Osteocyte (in vitro differentiated cells): ENCODE measurements at places on chromosomes 4 and X.

GRCh38 chrX:20420058-20420457 is 153.3 kb upstream of the RPS6KA3 start:
- DNase-seq, result no peak

- DNase-seq, result no peak
Measured at GRCh38 chrX:53284684-53285447, 3.5 kb upstream of the IQSEC2 start.

DNA sequence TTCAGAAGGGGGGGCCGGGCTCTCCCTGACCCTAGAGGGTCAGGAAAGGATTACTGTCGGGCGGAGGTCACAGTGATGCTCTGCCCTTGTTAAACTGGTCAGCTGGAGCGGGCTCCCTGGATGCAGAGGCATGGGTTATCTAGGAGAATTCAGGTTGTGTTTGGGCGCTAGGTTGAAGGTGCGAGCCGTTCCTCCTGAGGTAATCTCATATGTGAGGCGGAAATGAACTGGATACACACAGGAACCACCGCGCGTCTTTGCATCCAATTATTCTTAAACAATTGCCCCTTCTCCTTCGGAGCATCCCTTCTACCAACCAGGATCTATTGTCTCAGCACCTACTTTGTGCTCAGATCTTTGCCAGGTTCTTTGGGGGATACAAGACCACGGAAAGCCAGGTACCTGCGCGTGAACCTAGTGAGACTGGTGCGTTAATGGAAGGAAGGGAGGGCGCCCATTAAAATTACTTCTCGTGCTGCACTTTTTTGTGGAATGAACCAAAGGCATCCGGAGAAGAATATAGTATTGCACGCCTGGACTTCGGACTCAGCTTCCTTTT is 28.4 kb downstream of the HAND2 start:
- no peak for DNase-seq

GRCh38 chr4:103129174-103129573 is 29.5 kb upstream of the BDH2 start:
- DNase-seq, result no peak

DNA sequence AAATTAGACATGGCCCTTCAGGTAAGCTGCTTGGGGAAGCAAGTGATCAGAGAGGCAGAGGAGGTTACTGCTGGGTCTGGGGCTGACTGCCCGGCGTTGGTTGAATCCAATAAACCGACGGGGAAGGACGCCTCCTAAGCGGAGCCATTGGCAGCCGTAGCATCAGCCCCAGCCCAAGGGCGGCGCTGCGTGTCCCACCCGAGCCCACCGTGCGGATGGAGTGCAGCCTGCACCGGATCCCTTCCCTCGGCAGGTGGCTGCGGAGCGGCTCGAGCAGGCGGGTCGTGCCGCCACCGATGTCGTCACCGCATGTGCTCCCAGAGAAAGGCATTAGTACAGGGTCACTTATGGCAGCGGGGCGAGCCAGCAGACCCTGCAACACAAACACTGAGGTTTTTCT is 82.1 kb downstream of the ALPK1 start:
- DNase-seq, result no peak

- no peak for DNase-seq
Measured at GRCh38 chrX:34810916-34811315, 131.7 kb upstream of the FAM47B start.

DNA sequence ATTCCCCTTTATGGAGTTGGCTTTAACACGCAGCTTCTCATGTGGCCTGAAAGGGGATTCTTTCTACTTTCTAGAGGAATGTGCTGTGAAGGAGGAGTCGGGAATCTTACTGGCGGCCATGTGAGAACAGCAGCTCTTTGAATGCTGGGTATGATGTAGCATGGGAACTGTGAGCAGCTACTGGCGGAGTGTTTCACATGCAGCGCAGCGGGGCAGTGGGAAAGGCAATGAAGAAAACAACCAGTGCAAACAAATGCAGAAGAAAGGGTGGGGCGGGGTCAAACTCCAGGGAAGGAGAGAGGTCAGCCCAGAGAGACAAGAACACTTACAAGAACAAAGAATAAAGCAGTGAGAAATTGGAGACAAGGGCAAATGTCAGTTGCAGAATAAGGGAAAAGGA is 363.8 kb upstream of the FTHL17 start:
- DNase-seq, result no peak

GRCh38 chr4:95548738-95549245 is at the start of gene UNC5C:
TSS of gene UNC5C (minus strand) at chr4:95548973.
- DNase-seq, result no peak

GRCh38 chr4:70946939-70947338 is 44.8 kb downstream of the MOB1B start:
- DNase-seq, result no peak

DNA sequence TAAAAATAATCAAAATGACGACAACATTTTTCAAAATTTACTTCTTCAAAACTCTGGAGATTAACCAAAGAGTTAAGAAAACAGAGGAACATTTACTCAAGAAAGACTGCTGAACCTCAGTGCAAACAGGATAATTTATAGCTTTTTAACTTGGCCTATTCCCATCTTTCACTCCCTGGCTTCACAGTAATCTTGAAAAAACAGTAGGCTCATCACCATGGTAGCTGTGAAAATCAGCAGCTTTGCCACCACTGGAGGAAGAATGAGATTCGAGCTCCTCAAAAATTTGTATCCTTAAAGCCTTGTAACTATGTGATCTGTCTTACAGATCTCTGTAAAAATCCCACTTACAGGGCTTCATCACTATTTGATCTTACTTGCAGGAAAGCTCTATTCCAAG is 447.7 kb upstream of the CTSO start:
- no peak for DNase-seq

- DNase-seq, result no peak
Measured at GRCh38 chrX:11751261-11751660, 6.8 kb upstream of the MSL3 start.

- no peak for DNase-seq
Measured at GRCh38 chr4:47490550-47490949, 5.5 kb downstream of the ATP10D start.

- DNase-seq, result no peak
Measured at GRCh38 chrX:31200430-31200829, 128.6 kb upstream of the FTHL17 start.

DNA sequence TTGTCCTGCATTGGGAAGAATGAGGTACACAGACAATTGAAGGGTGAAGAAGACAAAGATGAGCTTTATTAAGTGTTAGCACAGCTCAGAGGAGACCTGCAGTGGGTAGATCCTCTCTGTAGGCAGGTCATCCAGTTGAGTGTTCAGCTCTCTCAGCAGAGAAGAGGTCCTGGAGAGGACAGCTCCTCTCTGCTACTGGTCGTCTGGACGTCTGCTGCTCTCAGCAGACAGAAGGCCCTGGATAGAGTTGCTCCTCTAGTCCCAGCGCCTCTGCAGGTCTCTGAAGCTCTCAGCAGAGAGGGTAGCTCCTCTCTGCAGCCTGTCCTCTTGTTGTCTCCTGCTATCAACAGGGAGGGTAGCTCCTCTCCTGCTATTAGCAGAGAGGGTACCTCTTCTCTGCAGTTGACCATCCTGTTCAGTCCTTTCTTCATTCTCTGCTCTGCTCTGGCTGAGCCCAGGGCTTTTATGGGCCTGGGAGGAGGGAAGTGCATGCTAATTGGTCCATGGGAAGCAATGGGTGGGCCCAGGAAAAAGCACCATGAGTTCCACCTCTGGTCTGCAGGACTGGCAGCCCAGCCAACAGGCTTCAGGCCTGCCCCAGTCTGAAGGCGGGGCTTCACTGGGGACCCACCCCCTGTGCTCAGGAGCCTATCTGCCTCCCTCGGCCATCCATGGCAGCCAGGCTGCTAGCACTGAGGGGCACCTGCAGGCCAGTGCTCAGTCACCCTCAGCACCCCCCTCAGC is 54.1 kb upstream of the IBSP start:
- DNase-seq, result no peak

DNA sequence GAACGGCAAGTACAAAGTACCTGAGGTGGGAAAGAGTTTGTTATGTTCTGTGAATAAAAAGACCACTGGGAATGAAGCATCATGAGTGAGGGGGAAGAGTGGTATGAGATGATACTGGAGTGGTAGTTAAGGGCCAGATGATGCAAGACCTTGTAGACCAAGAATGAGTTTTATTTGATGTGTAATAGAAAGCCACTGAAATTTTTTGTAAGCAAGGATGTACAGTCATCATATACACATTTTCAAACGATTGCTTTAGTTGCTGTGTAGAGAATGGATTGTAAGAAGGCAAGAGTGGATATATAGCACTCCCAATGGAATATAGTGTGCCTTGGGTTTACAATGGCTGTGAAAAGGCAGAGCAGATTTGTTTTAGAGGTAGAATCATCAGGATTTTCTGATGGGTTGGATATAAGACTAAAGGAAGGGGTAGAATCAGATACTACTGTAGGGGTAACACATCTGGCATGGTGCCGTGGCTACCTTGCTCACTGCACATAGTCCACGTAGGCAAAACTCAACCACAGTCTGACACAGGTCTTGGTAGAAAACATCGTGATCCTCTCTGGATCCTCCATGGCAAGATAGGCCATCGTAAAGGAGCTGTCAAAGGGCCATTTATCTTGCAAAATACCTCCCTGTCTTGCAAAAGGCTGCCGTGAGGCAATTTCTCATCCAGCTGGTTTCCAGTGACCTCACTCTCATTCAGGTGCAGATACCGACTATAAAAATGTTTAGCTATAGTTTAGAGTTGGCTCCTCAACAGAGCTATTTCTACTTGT is 14.9 kb downstream of the TIFA start:
- DNase-seq, result no peak

- DNase-seq, result no peak
Measured at GRCh38 chr4:156976147-156976546, 4.5 kb upstream of the PDGFC start.

DNA sequence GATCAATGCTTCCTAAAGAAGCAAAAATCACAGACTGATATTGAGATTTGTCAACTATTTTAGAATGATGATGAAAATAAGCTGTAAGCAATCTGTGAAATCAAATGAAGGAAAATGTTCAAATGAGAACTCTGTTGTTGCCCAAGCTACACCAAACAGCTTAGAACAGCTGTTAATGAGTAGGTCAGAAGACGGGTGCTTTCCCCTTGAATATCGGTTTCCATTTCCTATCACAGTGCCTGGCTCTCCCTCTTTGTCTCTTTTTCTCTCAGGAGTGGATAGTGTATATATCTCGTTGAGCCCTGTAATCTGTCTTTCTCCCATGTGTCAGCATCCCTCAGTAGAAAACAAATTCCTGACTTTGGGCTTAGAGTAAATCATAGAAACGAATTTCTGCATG is 1592.9 kb upstream of the TENM3 start:
- DNase-seq, result no peak

DNA sequence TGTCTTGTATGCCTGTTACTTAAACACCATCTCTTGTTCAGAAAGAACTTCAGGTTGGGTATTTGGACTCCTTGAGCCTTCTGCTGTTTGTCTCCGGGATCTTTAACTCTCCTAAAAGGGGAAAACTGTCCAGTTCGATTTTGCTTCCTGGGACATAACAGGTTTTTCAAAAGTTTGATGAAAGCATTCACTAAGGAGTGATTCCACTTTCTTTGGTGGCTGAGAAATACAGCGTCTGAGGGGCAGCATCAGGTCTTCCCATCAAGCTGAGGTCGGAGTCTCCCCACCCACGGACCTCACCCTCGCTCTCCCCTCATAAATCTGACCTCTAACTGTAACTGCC is 1.4 kb downstream of the AFAP1 start:
- no peak for DNase-seq

GRCh38 chr4:6888506-6889071 is 21.0 kb upstream of the TBC1D14 start:
- DNase-seq, result no peak

DNA sequence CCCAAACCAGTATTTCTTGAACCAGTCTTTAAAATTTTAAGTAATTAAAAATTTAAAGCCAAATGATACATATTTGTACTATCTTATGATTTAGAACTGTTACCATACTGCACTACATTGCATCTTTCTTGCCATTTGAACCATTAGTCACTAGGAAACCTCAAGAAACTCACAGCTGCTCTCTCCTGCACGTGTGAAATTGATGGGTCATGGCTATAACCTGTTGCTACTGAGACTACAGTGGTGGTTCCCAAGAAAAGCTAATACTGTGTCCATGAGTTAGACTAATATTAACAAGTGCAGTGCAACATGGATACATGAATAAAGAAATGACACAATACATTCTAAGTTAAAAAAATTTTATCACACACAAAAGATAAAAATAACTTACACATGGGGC is 88.4 kb downstream of the PDE5A start:
- DNase-seq, result no peak

GRCh38 chrX:106894978-106895452 is 8.1 kb downstream of the RIPPLY1 start:
- no peak for DNase-seq

GRCh38 chr4:56575820-56576429 is 70.3 kb downstream of the ARL9 start:
- DNase-seq, result no peak

DNA sequence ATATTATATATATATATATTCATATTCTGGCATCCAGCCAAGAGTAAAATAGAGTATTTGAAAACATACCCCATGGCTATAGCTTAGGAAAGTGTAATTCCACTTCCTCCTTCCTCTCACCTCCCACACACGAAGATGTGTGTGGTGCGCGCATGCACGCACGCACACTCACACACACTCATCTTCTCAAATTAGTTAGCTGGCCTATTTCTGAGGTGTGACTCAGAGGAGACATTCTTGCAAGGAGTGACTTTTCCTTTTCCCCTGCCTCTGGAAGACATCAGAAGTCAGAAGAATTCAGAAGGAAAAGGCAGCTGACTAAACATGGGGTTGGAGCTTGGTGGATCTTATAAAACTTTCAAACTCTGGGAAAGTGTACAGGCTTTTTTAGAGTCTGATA is 8.8 kb downstream of the ENPEP start:
- no peak for DNase-seq

- DNase-seq, result no peak
Measured at GRCh38 chr4:8345946-8346814, 76.6 kb downstream of the HTRA3 start.

- no peak for DNase-seq
Measured at GRCh38 chrX:109843963-109844751, 111.1 kb upstream of the ACSL4 start.

DNA sequence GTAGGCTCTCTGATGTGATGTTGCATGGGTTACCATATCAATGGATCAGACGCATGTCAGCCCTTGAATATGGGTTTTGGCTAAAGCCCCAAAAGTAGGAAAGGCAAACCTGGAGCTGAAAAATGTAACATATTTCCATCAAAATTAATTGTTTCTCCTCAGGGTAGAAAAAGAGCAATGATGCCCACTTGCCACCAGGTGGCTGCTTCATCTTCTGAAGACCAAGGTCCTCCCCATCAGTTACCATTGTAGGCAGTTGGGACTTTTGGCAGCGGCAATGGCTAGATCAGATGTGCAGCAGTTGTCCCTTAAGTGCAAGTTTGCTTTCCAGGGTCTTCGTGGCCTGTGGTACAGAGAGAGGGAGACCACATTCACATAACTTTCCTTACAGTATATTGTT is 118.2 kb downstream of the NAF1 start:
- DNase-seq, result no peak

DNA sequence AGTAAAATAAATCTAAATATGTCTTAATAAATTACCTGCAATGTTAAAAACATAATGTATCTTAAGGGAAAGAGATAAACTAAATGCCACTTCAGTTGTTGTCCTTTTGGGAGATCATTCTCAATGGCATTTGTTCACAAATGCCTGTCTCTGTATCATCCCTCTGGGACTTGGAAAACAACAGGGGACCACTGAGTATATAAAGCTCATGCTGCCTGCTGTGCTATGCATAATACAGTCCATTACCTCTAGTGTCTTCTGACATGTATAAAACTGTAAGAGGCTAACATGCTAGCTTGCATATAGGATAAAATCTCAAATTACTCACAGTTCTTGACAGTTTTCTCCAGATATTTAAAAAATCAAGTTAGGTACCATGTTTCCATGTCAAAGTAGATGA is 503.9 kb downstream of the PDHA2 start:
- no peak for DNase-seq

GRCh38 chr4:114250439-114250891 is 271.0 kb upstream of the ARSJ start:
- DNase-seq, result no peak
